ENCODE measurements at places on chromosomes 3 and 15. TPM values are rescaled to one million over a fixed set of nuclear protein-coding genes. Genes with fewer than 3 reads are reported as not detected.

DNA sequence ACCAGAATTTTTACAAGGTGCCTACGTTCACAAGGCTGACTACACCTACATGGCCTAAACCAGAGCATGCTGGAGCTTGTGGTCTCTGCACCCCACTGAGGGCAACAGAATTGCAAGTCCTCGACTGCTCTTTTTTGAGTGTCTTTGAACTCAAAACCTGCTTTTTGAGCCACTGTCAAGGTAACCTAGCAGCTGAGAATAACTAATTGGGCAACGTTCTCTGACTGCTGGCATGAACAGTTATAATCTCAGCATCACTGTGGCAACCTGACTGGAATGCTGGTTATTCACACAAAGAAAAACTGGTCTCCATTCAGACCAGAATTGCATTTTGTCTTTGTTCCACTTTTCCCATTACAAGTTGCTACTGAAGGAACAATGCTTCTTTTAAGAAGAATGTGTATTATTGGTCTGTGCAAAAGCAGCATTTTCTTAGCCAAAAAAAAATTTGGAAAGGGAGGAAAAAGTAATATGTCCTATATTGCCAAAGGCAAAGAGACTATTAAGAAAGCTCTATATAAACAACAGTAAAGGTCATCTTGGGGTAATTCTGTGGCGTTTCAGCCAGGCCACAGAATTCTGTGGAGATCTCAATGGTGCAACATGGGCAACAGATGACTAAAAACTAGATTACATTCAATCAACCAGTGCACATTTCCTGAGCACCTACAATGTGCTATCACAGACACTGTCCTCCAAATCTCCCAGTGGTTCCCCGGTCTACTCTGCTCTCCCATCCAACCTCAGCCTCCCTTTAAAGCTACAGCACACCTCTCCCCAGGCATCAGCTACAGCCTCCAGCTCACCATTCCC is 76.8 kb downstream of the TNIK start:
- DNase-seq, result no peak

DNA sequence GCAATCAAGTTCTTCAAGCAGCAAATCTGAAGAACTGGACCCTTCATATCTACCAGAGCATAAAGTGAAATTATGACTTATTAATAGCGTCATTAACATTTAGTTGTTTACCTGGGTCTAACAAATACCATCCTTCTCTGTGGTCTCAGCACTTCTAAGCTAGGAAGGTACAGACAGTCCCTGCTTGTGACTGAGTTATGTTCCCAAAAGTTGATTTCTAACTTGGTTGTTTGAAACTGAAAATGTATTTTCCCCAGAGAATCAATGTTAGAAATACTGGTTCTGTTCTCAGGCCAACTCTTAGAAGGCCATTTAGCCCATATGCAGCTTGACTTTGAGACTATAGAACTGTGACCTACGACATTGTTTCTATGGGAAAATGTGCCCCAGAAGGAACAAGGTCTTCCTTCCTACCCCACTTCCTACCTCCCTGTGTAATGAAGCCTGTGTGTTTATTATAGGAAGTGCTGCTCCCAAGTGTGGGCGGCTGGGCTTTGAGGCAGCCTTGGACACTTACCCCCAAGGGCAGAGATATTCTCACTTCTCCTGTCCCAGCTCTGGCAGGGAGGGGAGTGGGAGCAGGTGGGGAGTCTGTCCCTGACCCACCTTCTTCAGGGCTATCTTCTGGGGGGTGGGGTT is 12.2 kb upstream of the MAPK6 start:
- DNase-seq, result no peak

DNA sequence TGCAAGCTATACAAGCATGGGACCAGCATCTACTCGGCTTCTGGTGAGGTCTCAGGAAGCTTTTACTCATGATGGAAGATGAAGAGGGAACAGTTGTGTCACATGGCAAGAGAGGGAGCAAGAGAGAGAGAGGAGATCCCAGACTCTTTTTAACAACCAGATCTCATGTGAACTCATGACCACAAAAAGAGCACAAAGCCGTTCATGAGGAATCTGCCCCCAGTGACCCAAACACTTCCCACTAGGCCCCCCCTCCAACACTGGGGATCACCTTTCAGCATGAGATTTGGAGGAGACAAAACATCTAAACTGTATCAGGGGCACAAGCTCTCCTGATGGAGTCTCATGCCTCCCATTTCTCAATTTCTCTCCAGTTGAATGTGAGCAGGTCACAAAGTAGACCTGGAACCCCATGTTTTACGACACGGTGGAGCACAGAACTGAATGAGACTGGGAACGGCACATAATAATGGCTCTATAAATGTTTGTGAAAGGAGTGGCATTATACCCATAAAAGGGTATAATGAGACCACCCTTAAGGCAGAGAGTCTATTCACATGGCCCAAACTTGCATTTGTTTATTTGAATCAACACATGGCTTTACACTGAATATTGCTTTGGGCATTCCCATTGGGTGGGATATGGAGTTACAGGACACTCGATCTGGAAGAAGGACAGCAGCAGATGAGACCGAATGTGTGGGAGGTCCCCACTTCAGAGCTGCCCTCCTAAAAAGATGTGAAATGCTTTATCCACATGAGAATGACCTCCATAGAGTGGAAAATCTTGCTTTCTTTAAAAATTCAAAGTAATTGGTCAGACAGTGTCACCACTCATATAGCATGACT is 38.8 kb downstream of the IL16 start:
- DNase-seq, result no peak

DNA sequence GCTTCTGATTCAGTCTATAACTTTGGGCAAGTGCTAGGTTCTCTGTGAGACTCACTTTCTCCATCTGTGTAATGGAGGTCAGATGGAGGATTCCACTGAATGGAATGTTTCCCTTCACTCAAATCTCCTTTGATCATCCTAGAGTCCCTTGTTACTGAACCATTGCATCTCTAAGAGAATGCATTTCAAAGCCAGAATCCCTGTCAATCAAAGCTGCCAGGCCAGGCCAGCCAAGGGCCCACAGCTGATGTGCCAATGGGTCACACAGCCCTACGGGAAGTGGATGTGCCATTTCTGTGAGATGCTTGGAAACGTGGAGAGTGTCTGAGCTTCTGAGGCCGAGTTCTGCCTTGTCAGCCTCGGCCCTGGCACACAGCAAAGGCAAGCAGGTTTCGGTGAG is 32.4 kb downstream of the SCN5A start:
- no peak for DNase-seq

CKMT1B gene
- 0.47 TPM for polyA plus RNA-seq
